Temporal lobe (tissue), 4 donors: ENCODE measurements at places on chromosomes 11 and 22. TPM values are rescaled to one million over a fixed set of nuclear protein-coding genes. Genes with fewer than 3 reads are reported as not detected.

TPBGL gene
- not detected for total RNA-seq

ALX4 gene
- total RNA-seq: 0.98 TPM

MPEG1 gene
- total RNA-seq: 1.7 TPM

SYT7 gene
- total RNA-seq: 27.5 TPM

FAM111B gene
- total RNA-seq: 1.7 TPM

ALDH3B2 gene
- total RNA-seq: under 0.01 TPM

TIGD3 gene
- 3.0 TPM for total RNA-seq

ADORA2A gene
- 8.1 TPM for total RNA-seq

CTSW gene
- total RNA-seq: not detected

ZNF70 gene
- total RNA-seq: 4.4 TPM

AGBL2 gene
- total RNA-seq: 0.25 TPM

GAS2 gene
- total RNA-seq: 6.6 TPM

SLCO2B1 gene
- total RNA-seq: 10.3 TPM

OR52E6 gene
- total RNA-seq: not detected

MRGPRX4 gene
- total RNA-seq: not detected

UBQLN3 gene
- under 0.01 TPM for total RNA-seq

DBX1 gene
- total RNA-seq: not detected

OTOG gene
- under 0.01 TPM for total RNA-seq
